ENCODE measurements at places on chromosomes 6 and 20.

DNA sequence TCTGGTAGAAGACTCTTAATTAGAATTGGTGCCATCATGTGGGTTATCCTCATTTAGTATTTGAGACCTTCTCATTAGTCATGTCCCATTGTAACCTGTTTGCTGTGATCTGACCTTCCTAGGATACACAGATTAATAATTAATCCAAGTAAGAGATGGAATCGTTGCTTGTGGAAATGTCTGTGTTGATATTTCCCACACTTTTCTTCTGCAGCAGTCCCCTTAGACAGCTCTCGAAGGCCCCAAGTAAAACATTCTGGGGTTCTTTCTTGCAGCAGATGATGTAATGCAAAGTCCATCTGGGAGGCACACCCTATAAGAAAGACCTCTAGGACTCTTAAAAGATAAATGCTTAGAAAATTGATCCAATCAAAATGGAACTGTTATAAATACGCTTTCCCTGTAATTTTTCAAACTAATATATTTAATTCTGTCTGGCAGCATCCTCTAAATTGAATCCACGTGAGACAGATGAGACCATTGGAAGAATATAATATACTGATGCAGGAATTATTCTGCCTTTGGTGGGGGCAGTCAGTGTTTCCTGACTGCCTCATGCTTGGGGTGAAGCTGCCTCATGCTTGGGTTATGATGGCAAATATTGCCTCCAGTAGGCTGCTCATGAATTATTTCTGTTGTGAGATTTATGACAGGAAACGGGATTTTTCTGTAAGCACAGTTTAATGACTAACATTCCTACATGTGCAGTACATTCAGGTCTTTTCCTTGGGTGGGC lies 54.5 kb upstream of the ARMC2 start:
- H3K27me3 ChIP-seq = no peaks in the 10 kb centered on the region
- DNase-seq = no peak
- H3K4me3 ChIP-seq = no peak overlapping the region
- H3K4me1 ChIP-seq = peaks cover 9% of the 10 kb centered on the region

DNA sequence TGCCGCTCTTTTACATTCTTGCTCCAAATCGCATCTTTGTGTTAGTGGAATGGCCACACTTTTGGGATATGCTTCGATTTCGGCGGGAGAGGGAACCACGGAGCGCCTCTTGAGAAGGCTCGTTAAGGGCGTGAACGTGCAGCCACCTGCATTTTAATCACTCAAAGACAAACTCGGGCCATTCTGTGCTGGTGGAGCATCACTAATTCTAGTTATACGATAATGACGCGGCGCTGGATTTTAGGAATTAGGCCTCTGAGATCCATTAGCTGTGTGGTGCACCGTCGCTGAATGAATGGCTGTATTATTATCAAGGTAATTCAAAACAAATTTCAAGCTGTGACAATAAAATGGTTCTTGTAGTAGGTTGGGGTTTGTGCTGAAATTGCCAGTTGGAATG lies 305.6 kb downstream of the CDH4 start:
- no peak for DNase-seq
- no peaks in the 10 kb centered on the region for H3K4me1 ChIP-seq
- H3K27ac ChIP-seq = no peak overlapping the region
- H3K27me3 ChIP-seq = no peaks in the 10 kb centered on the region
- H3K4me3 ChIP-seq = no peak overlapping the region
- no peaks in the 10 kb centered on the region for H3K36me3 ChIP-seq

DNA sequence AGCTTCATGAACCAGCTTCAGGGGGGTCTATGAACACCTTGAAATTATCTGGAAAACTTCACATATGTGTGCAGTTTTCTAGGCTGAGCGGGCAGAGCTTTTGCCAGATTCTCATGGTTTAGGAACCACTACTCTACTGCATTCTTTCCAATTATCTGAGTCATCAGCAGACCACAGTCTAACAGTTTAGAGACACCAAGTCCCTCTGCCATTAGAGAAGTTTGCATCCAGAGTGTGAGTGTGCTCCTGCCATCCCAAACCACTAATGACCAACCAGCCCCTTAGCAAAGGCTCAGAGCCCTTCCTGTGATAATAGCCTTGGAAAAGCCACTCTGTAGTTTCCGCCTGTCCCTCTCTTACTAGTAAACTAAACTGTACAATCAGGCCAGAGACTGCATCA lies 96.8 kb downstream of the PHACTR1 start:
- no peak overlapping the region for H3K27ac ChIP-seq
- H3K36me3 ChIP-seq = no peaks in the 10 kb centered on the region
- H3K4me1 ChIP-seq = no peaks in the 10 kb centered on the region
- no peak for DNase-seq
- H3K27me3 ChIP-seq = peaks cover 5% of the 10 kb centered on the region

DNA sequence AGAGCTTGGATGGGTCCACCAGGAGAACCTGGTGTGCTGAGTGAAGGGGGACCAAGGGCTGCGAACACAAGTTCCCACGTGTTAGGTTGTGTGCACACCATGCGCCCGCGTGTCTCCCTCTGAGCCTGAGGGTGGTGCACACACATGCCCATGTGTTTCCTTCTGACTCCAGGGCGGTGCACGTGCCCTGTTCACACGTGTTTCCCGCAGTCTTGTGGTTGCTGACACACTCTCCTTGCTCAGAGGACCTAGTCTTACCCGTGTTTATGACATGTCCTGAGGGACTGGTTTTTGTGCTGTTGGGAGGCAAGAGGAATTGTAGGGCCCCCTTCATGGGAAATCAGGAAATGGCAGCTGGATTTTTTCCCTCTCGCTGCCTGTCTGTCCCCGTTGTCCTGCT lies 36.3 kb upstream of the PCMTD2 start:
- no peak for DNase-seq
- H3K4me3 ChIP-seq = no peak overlapping the region
- H3K36me3 ChIP-seq = no peaks in the 10 kb centered on the region
- H3K27me3 ChIP-seq = no peaks in the 10 kb centered on the region
- peaks cover 19% of the 10 kb centered on the region for H3K4me1 ChIP-seq
- no peak overlapping the region for H3K27ac ChIP-seq
